Activated CD4-positive, alpha-beta T cell treated with anti-CD3 and anti-CD28 coated beads, Interleukin-2, amount 50 U/mL, for 1 hour (primary cell): ENCODE measurements at places on chromosomes 7 and 10.

- DNase-seq: no peak
Observed at GRCh38 chr10:6637053-6637452, 57.0 kb upstream of the PRKCQ start.

DNA sequence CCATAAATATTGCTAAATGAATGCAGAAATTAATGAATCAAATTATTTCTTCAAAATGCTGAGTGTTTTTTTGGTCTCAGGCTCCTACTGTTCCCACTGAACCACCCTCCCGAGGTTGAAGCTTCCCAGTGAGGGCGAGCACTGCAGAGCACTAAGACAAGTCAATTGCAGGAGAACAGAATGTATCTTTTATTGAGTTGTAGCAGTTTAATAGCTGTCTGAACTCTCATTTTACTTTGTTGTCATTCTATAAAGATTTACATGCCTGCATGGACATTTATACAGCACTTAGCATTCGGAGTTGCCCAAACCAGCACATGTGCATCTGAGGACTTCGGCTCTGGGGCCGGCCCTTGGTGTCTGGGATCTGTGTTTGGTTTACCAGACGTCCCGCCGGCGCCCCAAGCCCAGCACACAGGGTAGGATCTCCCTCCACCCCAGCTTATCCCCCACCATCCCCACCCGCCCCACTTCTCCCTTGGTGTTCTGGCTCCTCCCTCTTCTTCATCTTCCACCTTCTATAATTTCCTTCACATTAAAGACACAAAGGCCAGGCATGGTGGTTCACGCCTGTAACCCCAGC, 211.0 kb upstream of the SH2B2 start:
- DNase-seq: no peak

DNA sequence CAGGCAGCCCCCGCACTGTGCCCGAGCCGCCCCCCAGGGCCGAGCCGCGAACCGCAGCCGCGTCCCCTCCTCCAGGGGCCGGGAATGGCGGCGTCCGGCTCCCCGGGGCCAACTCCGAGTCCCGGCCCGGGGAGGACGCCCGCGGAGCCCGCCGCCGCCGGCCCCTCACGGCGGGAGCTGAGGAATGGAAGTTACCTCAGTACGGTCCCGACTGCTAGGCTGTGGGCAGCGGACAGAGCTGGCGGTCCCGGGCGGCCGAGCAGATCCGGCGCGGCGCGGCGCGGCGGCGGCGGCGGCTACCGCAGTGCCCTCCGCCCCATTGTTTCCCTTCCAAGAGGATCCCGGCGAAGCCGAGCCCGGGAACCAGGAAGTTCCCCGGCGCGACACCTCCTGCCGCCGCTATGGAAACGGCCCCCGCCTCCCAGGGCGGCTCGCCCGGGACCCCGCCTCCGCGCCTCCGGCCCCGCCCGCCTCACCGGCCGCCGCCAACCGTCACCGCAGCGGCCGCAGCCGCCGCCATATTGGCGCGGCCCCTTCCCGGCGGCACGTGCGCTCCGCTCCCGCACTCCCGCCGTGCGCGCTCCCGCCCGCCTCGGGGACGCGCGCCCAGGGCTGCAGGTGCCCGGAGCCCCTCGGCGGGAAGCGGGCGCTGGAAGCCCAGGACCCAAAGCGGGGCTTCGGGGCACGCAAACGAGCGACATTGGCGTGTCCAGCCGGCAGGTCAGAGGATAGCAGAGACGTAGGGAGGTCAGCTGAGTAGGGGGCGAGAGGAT, at the start of gene USP6NL:
Gene USP6NL, minus strand, starts transcription at position 403 of the 773 bp plus-strand sequence. CDS start 14,016 bp downstream, outside the sequence.
- peak; percentile 47 for DNase-seq

GRCh38 chr10:72834183-72834825, 59.2 kb upstream of the OIT3 start:
- peak; percentile 27 for DNase-seq

GRCh38 chr7:114986190-114987180, 64.6 kb downstream of the MDFIC start:
- DNase-seq: no peak

DNA sequence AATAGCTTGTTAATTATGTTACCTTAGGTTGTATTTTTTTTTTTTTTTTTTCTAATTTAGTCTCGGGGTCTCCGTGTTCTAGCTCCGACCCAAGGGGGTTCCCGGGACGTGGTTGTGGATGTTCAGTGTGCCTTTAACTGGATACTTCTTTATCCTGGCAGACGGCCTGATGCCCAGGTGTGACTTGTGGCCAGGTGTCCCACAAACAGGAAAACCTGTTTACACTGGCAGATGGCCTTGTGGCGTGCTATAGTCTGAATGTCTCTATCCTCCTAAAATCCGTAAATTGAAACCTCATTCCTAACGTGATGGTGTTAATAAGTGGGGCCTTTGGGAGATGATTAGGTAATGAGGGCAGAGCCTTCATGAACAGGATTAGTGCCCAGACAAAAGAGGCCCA, 546.4 kb upstream of the C7orf33 start:
- DNase-seq: no peak

GRCh38 chr7:48899932-48900331, 24.4 kb upstream of the CDC14C start:
- DNase-seq: no peak

DNA sequence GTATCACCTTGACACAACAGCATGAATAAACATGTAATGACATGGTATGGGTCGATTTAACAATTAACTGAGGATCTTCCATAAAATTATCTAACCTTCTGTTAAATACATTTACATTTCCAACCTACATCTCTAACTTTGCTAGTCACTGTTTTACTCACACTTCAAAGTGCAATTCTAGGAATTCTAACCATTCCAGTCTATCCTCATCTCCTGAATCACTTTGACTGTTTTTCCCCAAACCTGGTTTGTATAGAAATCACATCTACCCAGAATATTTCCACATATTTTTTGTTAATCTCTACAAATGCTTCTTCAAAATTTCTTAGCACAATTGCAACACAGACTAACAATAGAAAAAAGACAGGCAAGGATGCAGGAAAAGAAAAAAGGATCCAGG, 6.2 kb downstream of the ABI1 start:
- DNase-seq: no peak

DNA sequence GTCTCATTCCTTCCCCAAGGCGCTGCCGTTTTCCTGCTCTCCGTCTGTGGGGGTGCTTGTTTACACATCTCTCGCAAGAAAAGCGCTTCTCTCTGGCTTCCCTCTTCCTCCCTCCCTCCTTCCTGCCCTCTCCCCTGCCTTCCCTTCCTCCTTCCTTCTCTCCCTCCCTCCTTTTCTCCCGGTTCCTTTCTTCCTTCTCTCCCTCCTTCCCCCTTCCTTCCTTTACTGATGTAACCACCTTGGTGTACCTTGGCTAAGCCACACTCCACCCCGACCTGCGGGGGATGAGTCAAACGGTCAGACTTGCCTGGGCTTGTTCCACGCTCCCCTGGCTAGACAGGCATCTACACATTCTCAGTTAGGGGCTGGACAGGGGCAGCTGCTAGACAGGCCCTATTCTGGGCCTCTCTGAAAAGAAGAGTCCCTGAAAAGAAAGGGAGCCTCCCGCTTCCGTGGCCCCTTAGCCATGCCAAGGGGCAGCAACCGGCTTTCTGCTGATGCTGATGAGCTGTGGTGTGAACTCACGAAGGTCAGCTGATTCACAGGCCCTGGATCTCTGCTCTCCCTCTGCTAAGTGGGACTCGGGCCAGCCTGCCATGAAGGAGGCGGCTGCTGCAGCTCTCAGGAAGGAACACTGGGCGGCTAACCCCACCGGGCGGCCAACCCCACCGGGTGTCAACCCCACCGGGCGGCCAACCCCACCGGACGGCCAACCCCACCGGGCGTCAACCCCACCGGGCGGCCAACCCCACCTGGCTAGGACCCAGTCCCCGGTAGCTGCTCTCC, 216.8 kb downstream of the TCERG1L start:
- DNase-seq: no peak

DNA sequence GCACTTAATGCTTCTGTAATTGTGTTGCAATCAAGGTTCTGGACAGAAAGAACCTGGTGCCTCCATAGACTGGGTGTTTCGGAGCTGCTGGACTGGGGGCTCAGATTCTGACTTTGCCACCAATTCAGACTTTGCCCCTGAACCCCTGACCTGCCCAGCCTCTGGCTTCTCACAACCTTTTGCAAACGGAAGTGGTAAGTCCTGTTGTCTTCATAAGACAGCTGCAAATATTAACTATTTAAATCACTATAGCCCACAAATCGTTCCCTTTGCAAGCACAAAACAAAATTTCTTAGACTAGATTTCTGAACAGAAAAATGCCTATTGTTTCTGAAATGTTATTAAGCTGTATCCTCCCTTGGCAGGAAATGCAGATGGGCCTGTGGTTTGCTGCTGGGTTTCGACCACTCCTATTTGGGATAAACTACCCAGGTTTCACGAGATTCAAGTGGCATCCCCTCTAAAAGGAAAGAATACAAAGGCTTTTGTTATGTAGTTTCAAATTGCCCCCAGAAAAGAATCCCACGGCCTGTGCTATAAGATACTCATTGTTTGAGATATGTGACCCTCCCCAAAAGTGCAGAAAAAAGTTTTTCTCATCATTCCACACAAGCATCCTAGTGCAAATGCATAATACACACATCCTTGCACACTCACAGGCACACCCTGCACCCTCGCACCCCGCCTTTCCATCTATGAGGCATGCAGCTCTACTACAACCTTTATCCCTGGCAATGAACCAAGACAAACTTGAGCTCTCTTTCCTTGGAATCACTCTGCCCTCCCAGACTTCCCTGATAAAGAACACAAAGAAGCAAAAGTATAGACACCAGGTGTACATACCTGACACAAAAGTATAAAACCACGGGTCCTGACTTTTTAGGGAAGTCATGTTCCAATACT, 209.1 kb downstream of the PRPF18 start:
- DNase-seq: no peak
